ENCODE measurements at places on chromosomes 16 and 17.
A peak's percentile ranks its signal among the peaks of the same experiment; 100 is the strongest.

GRCh38 chr16:4724661-4725270 is 9.3 kb downstream of the ANKS3 start:
- no peak overlapping the region for H3K27ac ChIP-seq
- DNase-seq, result no peak
- H3K4me1 ChIP-seq, result no peaks in the 10 kb centered on the region
- H3K36me3 ChIP-seq, result peaks cover 6% of the 10 kb centered on the region
- no peak overlapping the region for H3K4me3 ChIP-seq

- no peak overlapping the region for H3K4me3 ChIP-seq
- H3K27ac ChIP-seq, result no peak overlapping the region
- H3K36me3 ChIP-seq, result no peaks in the 10 kb centered on the region
- DNase-seq, result no peak
- no peaks in the 10 kb centered on the region for H3K4me1 ChIP-seq
Observed at GRCh38 chr17:69269131-69269998, 40.7 kb upstream of the ABCA10 start.

GRCh38 chr17:78111016-78111726 is 17.4 kb downstream of the TMC6 start:
- DNase-seq, result no peak
- H3K36me3 ChIP-seq, result no peaks in the 10 kb centered on the region
- peaks cover 18% of the 10 kb centered on the region for H3K4me1 ChIP-seq
- no peak overlapping the region for H3K27ac ChIP-seq
- H3K27me3 ChIP-seq, result no peaks in the 10 kb centered on the region
- no peak overlapping the region for H3K4me3 ChIP-seq

- no peak for DNase-seq
- H3K4me1 ChIP-seq, result no peaks in the 10 kb centered on the region
- no peaks in the 10 kb centered on the region for H3K36me3 ChIP-seq
- no peaks in the 10 kb centered on the region for H3K27me3 ChIP-seq
Observed at GRCh38 chr16:55041540-55042234, 111.0 kb downstream of the IRX5 start.

DNA sequence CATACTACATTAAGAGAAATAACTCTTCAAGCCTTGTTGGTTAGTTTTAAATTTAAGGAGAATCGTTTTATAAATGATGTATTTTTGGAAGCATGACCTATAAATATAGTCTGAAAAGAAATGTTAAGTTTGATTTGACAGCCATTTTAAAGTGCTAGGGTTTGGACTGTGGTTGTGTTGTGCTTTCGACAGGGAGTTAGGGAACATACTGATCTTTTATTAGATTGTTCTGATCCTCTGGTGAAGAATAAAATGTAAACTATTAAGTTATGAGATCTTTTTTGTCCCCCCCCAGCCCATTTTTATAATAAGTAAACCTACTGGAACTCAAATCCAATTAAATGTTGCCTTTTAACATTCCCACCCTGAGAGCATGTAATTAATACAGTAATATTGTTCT is 12.0 kb downstream of the TAF15 start:
- no peak overlapping the region for H3K27ac ChIP-seq
- peaks cover 3% of the 10 kb centered on the region for H3K4me1 ChIP-seq
- H3K36me3 ChIP-seq, result peaks cover 7% of the 10 kb centered on the region
- no peak for DNase-seq

- no peak for DNase-seq
- no peak overlapping the region for H3K27ac ChIP-seq
- peaks cover 20% of the 10 kb centered on the region for H3K4me1 ChIP-seq
- H3K27me3 ChIP-seq, result no peaks in the 10 kb centered on the region
- H3K36me3 ChIP-seq, result peaks cover 7% of the 10 kb centered on the region
- no peak overlapping the region for H3K4me3 ChIP-seq
Observed at GRCh38 chr17:82060001-82060380, 5.6 kb downstream of the DUS1L start.

GRCh38 chr16:69787883-69788282 is 25.8 kb downstream of the WWP2 start:
- H3K36me3 ChIP-seq, result no peaks in the 10 kb centered on the region
- H3K4me3 ChIP-seq, result no peak overlapping the region
- H3K27me3 ChIP-seq, result no peaks in the 10 kb centered on the region

- H3K4me1 ChIP-seq, result no peaks in the 10 kb centered on the region
- no peak overlapping the region for H3K27ac ChIP-seq
- no peaks in the 10 kb centered on the region for H3K27me3 ChIP-seq
- H3K36me3 ChIP-seq, result no peaks in the 10 kb centered on the region
Observed at GRCh38 chr17:74177018-74177450, 26.4 kb upstream of the RPL38 start.

- H3K4me3 ChIP-seq, result no peak overlapping the region
- H3K27me3 ChIP-seq, result no peaks in the 10 kb centered on the region
- DNase-seq, result no peak
- no peaks in the 10 kb centered on the region for H3K4me1 ChIP-seq
- no peak overlapping the region for H3K27ac ChIP-seq
Observed at GRCh38 chr16:19967561-19967960, 82.9 kb upstream of the GPRC5B start.

- no peak overlapping the region for H3K4me3 ChIP-seq
- H3K36me3 ChIP-seq, result no peaks in the 10 kb centered on the region
- no peaks in the 10 kb centered on the region for H3K4me1 ChIP-seq
- H3K27ac ChIP-seq, result no peak overlapping the region
- no peak for DNase-seq
- no peaks in the 10 kb centered on the region for H3K27me3 ChIP-seq
Observed at GRCh38 chr16:31474173-31474714, 2.3 kb downstream of the TGFB1I1 start.

DNA sequence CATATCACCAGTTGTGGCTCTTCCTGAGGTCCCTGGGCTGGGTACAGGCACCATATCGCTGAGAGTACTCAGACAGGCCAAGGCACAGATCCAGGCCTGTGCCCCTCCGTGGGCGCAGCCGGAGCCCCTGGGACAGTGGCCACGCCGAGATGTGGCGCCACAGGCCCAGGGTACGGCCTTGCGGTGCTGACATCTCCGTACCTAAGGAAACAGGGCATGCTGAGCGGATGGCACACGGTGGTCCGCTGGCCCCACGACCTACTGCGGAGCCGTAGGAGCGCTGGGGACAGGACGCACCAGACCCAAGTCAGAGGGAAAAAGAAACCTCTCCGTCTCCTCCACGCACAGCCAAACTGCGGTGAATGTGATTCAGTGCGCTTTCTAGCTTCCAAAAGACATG is 26.5 kb downstream of the NDUFAF8 start:
- no peak overlapping the region for H3K27ac ChIP-seq
- no peak for DNase-seq
- H3K4me1 ChIP-seq, result no peaks in the 10 kb centered on the region
- H3K36me3 ChIP-seq, result peaks cover 9% of the 10 kb centered on the region
- H3K4me3 ChIP-seq, result no peak overlapping the region

DNA sequence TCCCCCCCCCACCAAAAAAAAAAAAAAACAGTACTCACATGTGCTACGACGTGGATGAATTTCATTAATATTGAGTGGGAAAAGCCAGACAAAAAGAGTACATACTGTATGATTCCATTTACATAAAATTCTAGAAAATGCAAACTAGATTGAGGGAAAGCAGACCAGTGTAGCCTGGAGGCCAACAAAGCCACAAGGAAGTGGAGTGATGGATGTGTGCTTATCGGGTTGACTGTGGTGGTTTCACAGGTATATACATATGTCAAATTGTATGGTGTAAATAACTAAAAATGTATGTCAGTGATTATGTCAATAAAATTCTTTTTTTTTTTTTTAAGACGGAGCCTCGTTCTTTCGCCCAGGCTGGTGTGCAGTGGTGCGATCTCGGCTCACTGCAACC is 1.9 kb upstream of the PLD6 start:
- no peak overlapping the region for H3K4me3 ChIP-seq
- H3K36me3 ChIP-seq, result no peaks in the 10 kb centered on the region

GRCh38 chr16:82181461-82182185 is 11.6 kb upstream of the MPHOSPH6 start:
- no peak overlapping the region for H3K27ac ChIP-seq
- no peak overlapping the region for H3K4me3 ChIP-seq
- H3K27me3 ChIP-seq, result no peaks in the 10 kb centered on the region
- H3K36me3 ChIP-seq, result no peaks in the 10 kb centered on the region
- no peak for DNase-seq

DNA sequence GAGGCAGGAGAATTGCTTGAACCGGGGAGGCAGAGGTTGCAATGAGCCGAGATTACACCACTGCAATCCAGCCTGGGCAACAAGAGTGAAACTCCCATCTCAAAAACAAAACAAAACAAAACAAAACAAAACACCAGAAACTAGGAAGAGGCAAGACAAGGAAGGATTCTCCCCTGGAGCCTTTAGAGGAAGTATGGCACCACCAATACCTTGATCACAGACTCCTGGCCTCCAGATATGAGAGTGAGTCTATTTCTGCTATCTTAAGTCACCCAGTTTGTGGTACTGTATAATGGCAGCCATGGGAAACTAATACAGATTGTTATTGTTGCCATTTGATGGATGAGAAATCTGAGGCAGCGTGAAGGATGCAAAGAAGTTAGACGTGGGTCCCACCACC is 14.6 kb upstream of the CPPED1 start:
- H3K27ac ChIP-seq, result no peak overlapping the region
- no peaks in the 10 kb centered on the region for H3K36me3 ChIP-seq
- H3K4me3 ChIP-seq, result no peak overlapping the region
- no peaks in the 10 kb centered on the region for H3K27me3 ChIP-seq

DNA sequence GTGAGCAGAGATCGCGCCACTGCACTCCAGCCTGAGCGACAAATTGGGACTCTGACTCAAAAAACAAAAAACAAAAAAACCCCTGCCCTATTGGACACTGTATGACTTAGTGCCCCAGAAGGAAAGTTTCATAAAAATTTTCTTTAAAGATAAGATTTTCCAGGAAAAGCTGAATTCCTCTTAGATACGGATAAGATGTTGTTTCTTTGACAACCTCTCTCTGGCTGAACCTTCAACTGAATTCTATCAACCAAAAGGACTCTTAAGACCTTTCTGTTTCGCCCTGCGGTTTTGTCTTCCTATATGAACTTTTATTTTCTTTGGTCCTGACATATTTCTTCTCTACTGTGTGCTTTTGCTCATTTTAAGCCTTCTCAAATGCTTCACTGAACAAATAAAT is 35.8 kb downstream of the CPPED1 start:
- no peak overlapping the region for H3K4me3 ChIP-seq
- no peaks in the 10 kb centered on the region for H3K27me3 ChIP-seq
- H3K27ac ChIP-seq, result no peak overlapping the region
- H3K36me3 ChIP-seq, result no peaks in the 10 kb centered on the region
- no peak for DNase-seq
- H3K4me1 ChIP-seq, result no peaks in the 10 kb centered on the region

DNA sequence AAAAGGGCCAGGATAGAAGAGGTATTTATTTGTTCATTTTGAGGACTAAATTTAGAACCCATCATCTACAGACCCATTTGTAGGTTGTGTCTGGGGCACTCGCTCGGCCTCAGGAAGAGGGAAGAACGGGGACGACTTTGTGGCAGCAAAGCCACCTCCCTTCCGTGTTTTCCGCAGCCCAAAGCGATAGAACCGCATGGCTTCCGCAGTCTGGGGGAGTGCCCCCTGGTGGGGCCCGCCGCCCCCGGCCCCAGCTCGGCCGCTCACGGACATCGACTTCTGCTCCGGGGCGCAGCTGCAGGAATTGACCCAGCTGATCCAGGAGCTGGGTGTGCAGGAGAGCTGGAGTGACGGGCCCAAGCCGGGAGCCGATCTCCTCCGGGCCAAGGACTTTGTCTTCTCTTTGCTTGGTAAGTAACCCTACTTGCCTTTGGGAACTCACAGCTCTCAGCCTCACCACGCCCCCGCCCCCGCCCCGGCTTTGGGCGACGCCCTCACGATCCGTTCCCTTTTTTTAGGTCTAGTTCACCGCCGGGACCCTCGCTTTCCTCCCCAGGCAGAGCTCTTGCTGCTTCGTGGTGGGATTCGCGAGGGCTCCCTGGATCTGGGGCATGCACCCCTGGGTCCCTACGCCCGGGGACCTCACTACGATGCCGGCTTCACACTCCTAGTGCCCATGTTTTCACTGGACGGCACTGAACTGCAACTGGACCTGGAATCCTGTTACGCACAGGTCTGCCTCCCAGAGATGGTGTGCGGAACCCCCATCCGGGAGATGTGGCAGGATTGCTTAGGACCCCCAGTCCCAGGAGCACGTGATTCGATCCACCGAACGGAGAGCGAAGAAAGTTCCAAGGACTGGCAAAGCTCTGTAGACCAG is 681 bp downstream of the TMEM102 start:
- H3K27ac ChIP-seq, result peak overlapping the region; percentile 82
- peak; percentile 25 for DNase-seq
- peaks cover 15% of the 10 kb centered on the region for H3K4me1 ChIP-seq
- H3K4me3 ChIP-seq, result peak overlapping the region; percentile 26
- no peaks in the 10 kb centered on the region for H3K27me3 ChIP-seq

GRCh38 chr16:7422036-7422888 is 89.6 kb downstream of the RBFOX1 start:
- no peaks in the 10 kb centered on the region for H3K4me1 ChIP-seq
- no peak overlapping the region for H3K4me3 ChIP-seq
- H3K27ac ChIP-seq, result no peak overlapping the region
- DNase-seq, result no peak
- H3K36me3 ChIP-seq, result no peaks in the 10 kb centered on the region

- H3K27ac ChIP-seq, result no peak overlapping the region
- H3K4me1 ChIP-seq, result peaks cover 2% of the 10 kb centered on the region
- peaks cover 11% of the 10 kb centered on the region for H3K36me3 ChIP-seq
- DNase-seq, result no peak
Observed at GRCh38 chr16:70163596-70163995, 10.0 kb upstream of the CLEC18C start.

GRCh38 chr17:8951206-8951605 is 14.3 kb downstream of the PIK3R5 start:
- H3K36me3 ChIP-seq, result no peaks in the 10 kb centered on the region
- no peak overlapping the region for H3K4me3 ChIP-seq
- DNase-seq, result no peak
- H3K27ac ChIP-seq, result no peak overlapping the region
- H3K4me1 ChIP-seq, result no peaks in the 10 kb centered on the region

- H3K36me3 ChIP-seq, result no peaks in the 10 kb centered on the region
- DNase-seq, result no peak
- no peaks in the 10 kb centered on the region for H3K4me1 ChIP-seq
- H3K4me3 ChIP-seq, result no peak overlapping the region
Observed at GRCh38 chr17:45666046-45666600, 118.0 kb upstream of the CRHR1 start.

DNA sequence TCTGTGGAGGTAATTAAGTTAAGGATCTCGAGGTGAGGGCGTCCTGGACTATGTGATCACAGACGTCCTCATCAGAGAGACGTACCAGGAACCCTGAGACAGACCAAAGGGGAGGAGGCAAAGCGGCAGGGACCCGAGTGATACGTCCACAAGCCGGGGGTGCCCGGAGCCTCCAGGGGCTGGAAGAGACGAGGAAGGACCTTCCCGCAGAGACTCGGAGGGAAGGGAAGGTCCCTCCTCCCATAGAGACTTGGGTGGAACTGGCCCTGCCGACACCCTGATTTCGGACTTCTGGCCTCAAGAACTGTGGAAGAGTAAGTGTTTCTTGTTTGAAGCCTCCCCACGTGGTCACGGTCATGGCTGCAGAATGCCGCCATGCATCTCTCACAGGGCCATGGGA is 30.8 kb downstream of the LMF1 start:
- no peaks in the 10 kb centered on the region for H3K36me3 ChIP-seq
- no peaks in the 10 kb centered on the region for H3K4me1 ChIP-seq
- no peak for DNase-seq
- no peaks in the 10 kb centered on the region for H3K27me3 ChIP-seq
- no peak overlapping the region for H3K27ac ChIP-seq

- H3K4me1 ChIP-seq, result no peaks in the 10 kb centered on the region
- no peak overlapping the region for H3K4me3 ChIP-seq
- H3K36me3 ChIP-seq, result no peaks in the 10 kb centered on the region
- no peaks in the 10 kb centered on the region for H3K27me3 ChIP-seq
- no peak overlapping the region for H3K27ac ChIP-seq
Observed at GRCh38 chr16:26710450-26710849, 356.3 kb upstream of the C16orf82 start.

Data from prostate gland (tissue), 2 donors.